ENCODE measurements at places on chromosomes 4 and X. TPM values are rescaled to one million over a fixed set of nuclear protein-coding genes. Genes with fewer than 3 reads are reported as not detected.

Gene FGF13
- total RNA-seq, result not detected

- H3K4me3 ChIP-seq, result no peak overlapping the region
- H3K36me3 ChIP-seq, result no peaks in the 10 kb centered on the region
- H3K27ac ChIP-seq, result no peak overlapping the region
- no peaks in the 10 kb centered on the region for H3K27me3 ChIP-seq
- no peak for DNase-seq
Measured at GRCh38 chr4:77349796-77350195, 192.8 kb downstream of the CCNG2 start.

DNA sequence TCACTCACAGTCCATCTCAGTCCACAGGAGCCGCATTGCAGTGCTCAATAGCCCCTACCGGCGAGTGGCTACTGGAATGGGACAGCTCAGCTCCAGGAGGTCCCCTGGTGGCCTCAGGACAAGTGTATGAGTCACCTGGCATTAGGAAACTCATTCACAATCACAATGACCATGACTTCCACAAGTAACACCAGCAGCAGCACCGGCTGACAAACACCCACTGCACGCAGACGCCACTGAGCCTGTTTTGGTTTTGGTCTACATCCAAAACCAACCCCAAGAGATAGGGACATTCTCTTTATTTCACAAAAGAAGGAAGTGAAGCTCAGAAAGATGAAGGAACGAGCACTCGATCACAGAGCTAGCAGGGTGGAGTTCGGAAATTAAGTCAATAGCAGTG, 8.1 kb downstream of the JAKMIP1 start:
- DNase-seq, result no peak
- peaks cover 2% of the 10 kb centered on the region for H3K27me3 ChIP-seq
- H3K4me3 ChIP-seq, result no peak overlapping the region
- no peaks in the 10 kb centered on the region for H3K4me1 ChIP-seq

DNA sequence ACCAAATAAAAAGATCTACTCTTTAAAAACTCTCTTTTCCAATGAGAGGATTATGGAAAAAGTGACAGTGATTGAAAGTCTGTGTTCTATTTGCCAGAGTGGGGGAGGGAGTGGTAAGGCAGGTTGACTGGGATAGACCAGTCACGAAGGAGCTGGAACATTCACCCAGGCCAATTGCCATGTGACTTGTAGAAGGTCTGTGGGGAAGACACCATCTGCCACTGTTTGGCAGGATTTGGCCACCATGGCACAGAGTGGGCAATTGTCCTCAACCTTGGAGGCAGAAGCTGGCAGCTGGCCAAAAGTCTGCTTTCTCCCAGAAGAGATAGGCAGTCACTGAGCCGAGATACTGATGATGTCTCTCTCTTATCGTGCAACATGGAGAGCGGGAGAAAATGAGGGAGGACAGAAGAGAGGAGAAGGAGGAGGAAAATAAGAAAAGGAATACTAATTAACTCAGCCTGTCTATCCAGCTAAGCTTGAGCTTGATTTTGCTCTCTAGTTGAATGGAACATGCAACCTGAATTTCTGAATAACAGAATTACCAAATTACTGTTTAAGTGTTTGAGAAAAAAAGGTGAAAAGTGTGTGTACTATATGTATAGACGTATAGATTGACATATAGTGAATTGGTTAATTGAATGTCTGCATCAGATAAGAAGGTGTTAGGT, 267.1 kb downstream of the ARHGAP24 start:
- no peaks in the 10 kb centered on the region for H3K36me3 ChIP-seq
- no peaks in the 10 kb centered on the region for H3K27me3 ChIP-seq
- no peak overlapping the region for H3K27ac ChIP-seq
- no peak overlapping the region for H3K4me3 ChIP-seq

DNA sequence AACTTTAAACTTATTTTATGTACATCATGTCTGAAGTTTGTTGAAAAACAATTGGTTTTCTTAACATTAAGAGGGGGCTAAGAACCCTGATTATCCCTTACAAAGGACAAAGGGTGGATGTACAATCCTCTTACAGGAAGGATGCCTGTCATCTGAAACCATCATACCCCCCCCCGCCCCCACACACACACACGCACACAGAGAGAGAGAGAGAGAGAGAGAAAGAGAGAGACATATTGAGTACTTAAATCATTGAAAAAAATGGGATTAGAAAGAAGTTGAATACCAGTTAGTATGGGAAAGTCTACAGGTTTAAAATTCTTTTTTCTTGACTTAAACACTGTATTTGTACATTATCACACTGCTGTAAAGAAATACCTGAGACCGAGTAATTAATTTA, 10.9 kb upstream of the PGM2 start:
- no peaks in the 10 kb centered on the region for H3K27me3 ChIP-seq
- peak overlapping the region; percentile 58 for H3K27ac ChIP-seq
- no peaks in the 10 kb centered on the region for H3K36me3 ChIP-seq
- H3K4me1 ChIP-seq, result peaks cover 12% of the 10 kb centered on the region

DNA sequence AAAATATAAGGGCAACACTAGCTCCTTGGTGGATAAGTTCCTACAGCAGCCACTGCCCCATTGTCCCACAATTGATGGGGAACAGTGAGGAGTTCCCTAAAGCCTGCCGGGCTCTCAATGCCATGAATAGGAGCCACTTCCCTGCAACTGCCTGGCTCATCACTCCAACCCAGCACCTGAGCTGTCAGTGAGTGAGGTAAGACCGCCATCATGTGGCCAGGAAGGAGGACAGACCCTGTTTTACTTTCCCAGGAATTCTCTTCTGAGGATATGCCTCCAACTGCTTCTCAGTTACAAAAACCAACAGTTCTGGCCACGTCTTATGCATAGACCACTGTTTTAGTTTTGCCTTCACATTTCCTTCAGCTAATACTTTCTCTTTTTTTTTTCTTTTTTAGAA, 45.5 kb downstream of the SRPX start:
- DNase-seq, result peak; percentile 6
- no peaks in the 10 kb centered on the region for H3K36me3 ChIP-seq
- no peak overlapping the region for H3K27ac ChIP-seq
- no peaks in the 10 kb centered on the region for H3K27me3 ChIP-seq
- H3K4me1 ChIP-seq, result no peaks in the 10 kb centered on the region
- H3K4me3 ChIP-seq, result no peak overlapping the region

Gene FRG2
- not detected for total RNA-seq

- H3K4me1 ChIP-seq, result no peaks in the 10 kb centered on the region
- H3K4me3 ChIP-seq, result no peak overlapping the region
- H3K36me3 ChIP-seq, result no peaks in the 10 kb centered on the region
- H3K27ac ChIP-seq, result no peak overlapping the region
- no peak for DNase-seq
Measured at GRCh38 chr4:99998062-99998867, 48.2 kb upstream of the H2AZ1 start.

DNA sequence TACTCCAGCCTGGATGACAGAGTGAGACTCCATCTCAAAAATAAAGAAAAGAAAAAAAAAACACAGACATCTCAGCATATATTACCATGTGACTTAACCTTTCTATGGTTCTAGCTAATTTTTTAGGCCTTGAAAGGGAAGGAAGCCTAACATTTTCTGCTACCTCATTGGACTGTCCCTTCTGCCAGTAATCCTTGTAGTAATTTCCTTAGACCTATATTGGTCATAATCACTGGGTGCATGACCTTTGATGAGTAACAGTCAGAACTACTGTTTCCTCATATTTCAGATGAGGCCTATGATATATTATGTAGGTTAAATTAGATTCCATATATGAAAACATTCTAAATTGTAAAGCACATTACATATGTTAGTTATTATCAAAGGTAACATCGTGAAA, 9.6 kb downstream of the XIAP start:
- no peak overlapping the region for H3K27ac ChIP-seq
- DNase-seq, result no peak
- H3K36me3 ChIP-seq, result no peaks in the 10 kb centered on the region
- H3K27me3 ChIP-seq, result no peaks in the 10 kb centered on the region
- H3K4me1 ChIP-seq, result peaks cover 4% of the 10 kb centered on the region
- H3K4me3 ChIP-seq, result no peak overlapping the region

Gene HDX
- total RNA-seq, result 2.6 TPM

DNA sequence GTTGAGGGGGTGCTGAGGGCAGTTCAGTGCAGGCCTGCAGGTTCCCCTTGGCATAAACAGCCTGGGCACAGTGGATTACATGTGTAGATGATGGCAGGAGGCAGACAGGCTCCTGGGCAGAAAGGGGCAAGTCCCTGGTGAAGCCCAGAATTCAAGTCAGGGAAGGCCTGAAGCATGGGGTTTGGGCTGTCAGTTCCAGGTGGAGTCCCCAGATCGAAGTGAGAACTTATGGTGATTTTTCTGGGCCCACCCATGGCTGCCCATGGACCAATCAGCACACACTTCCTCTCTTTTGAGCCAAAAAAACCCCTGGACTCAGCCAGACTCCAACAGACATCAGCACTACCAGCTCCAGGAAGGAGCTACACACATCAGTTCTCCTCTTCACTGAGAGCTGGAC, 529.1 kb downstream of the PPARGC1A start:
- DNase-seq, result no peak
- H3K4me3 ChIP-seq, result no peak overlapping the region
- H3K27me3 ChIP-seq, result no peaks in the 10 kb centered on the region
- no peak overlapping the region for H3K27ac ChIP-seq
- H3K36me3 ChIP-seq, result no peaks in the 10 kb centered on the region

DNA sequence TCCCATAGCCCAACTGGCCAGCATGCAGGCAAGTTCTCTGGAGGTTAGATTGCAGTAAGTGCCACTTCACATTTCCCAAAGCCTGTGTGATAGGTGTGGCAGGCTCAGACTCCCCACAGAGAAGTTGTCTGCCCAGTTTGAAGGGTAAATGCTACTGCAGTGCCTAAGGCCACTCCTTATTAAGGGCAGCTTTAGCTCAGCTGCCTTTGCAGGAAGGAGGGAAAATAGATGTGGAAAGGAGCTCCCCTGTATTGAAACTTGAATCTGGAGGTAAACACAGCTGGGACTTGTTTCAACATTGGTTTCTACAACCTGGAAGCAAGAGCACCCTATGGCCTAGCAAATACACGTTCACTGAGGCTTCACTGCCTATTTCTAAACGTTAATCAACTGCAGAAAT, 22.4 kb downstream of the NEXMIF start:
- H3K27me3 ChIP-seq, result no peaks in the 10 kb centered on the region
- H3K4me1 ChIP-seq, result no peaks in the 10 kb centered on the region
- no peak overlapping the region for H3K4me3 ChIP-seq
- no peaks in the 10 kb centered on the region for H3K36me3 ChIP-seq
- H3K27ac ChIP-seq, result no peak overlapping the region

- H3K27ac ChIP-seq, result no peak overlapping the region
- H3K4me1 ChIP-seq, result no peaks in the 10 kb centered on the region
- no peaks in the 10 kb centered on the region for H3K27me3 ChIP-seq
- DNase-seq, result no peak
- no peaks in the 10 kb centered on the region for H3K36me3 ChIP-seq
Measured at GRCh38 chrX:133869270-133869669, 116.1 kb downstream of the GPC3 start.

- H3K36me3 ChIP-seq, result no peaks in the 10 kb centered on the region
- no peak for DNase-seq
- no peak overlapping the region for H3K27ac ChIP-seq
- no peaks in the 10 kb centered on the region for H3K27me3 ChIP-seq
Measured at GRCh38 chrX:121733514-121733913, 686.1 kb downstream of the GLUD2 start.

- DNase-seq, result no peak
- H3K4me3 ChIP-seq, result no peak overlapping the region
- no peaks in the 10 kb centered on the region for H3K27me3 ChIP-seq
- H3K4me1 ChIP-seq, result no peaks in the 10 kb centered on the region
- H3K27ac ChIP-seq, result no peak overlapping the region
Measured at GRCh38 chr4:60657807-60658206, 542.3 kb upstream of the ADGRL3 start.

DNA sequence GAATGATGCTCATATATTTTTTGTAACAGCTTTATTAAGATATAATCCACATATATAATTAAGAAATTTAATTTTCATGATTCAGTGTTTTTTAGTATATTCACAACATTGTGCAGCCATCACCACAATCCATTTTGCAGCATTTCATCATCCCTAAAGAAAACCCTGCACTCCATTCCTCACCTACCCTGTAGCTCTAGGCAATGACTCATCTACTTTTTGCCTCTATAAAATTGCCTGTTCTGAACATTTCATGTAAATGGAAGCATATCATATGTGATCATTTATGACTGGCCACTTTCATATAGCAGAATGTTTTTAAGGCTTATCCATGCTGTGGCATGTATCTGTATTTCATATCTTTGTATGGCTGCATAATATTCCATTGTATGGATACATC, 339.9 kb downstream of the MAPK10 start:
- no peaks in the 10 kb centered on the region for H3K27me3 ChIP-seq
- H3K4me1 ChIP-seq, result peaks cover 5% of the 10 kb centered on the region
- no peaks in the 10 kb centered on the region for H3K36me3 ChIP-seq
- DNase-seq, result no peak

Gene CT45A2
- total RNA-seq, result not detected

- H3K4me1 ChIP-seq, result no peaks in the 10 kb centered on the region
- no peak overlapping the region for H3K27ac ChIP-seq
- no peak overlapping the region for H3K4me3 ChIP-seq
- no peaks in the 10 kb centered on the region for H3K36me3 ChIP-seq
- no peaks in the 10 kb centered on the region for H3K27me3 ChIP-seq
Measured at GRCh38 chrX:41468647-41469323, 21.6 kb downstream of the NYX start.

- H3K36me3 ChIP-seq, result no peaks in the 10 kb centered on the region
- no peak overlapping the region for H3K27ac ChIP-seq
- H3K4me3 ChIP-seq, result no peak overlapping the region
Measured at GRCh38 chr4:139668036-139668435, 2.4 kb downstream of the MGST2 start.

- H3K27me3 ChIP-seq, result no peaks in the 10 kb centered on the region
- H3K4me1 ChIP-seq, result no peaks in the 10 kb centered on the region
- DNase-seq, result no peak
- no peaks in the 10 kb centered on the region for H3K36me3 ChIP-seq
Measured at GRCh38 chrX:6832619-6833018, 297.7 kb upstream of the VCX3A start.

- H3K27me3 ChIP-seq, result no peaks in the 10 kb centered on the region
- no peak overlapping the region for H3K27ac ChIP-seq
- no peak overlapping the region for H3K4me3 ChIP-seq
- no peak for DNase-seq
- peaks cover 4% of the 10 kb centered on the region for H3K4me1 ChIP-seq
Measured at GRCh38 chr4:77006753-77007353, 57.3 kb downstream of the SEPTIN11 start.

- H3K4me1 ChIP-seq, result no peaks in the 10 kb centered on the region
- H3K27ac ChIP-seq, result no peak overlapping the region
- DNase-seq, result no peak
- H3K27me3 ChIP-seq, result no peaks in the 10 kb centered on the region
- no peaks in the 10 kb centered on the region for H3K36me3 ChIP-seq
Measured at GRCh38 chrX:93932471-93933220, 258.6 kb downstream of the FAM133A start.

DNA sequence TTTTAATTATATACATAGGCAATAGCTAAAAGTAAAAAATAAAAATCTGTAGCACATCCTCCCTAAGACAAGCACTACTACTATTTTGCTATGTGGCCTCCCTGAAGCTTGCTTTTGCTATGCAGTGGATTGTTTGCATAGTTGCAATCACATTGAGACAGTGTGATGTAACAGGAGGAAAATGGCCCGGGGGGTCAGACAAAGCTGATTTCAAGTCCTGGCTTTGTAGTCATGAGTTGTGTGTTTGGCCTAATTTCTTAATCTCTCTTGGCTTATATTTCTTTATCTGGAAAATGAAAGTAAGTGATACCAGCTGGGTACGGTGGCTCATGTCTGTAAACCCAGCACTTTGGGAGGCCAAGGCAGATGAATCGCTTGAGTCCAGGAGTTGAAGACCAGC, 166.6 kb downstream of the LHFPL1 start:
- H3K36me3 ChIP-seq, result no peaks in the 10 kb centered on the region
- DNase-seq, result no peak
- H3K4me3 ChIP-seq, result no peak overlapping the region
- no peak overlapping the region for H3K27ac ChIP-seq
- H3K27me3 ChIP-seq, result no peaks in the 10 kb centered on the region

- H3K4me3 ChIP-seq, result no peak overlapping the region
- DNase-seq, result no peak
- no peaks in the 10 kb centered on the region for H3K4me1 ChIP-seq
- no peaks in the 10 kb centered on the region for H3K27me3 ChIP-seq
Measured at GRCh38 chr4:14259936-14260335, 632.4 kb upstream of the BOD1L1 start.
